ENCODE measurements at places on chromosomes 3 and 15. TPM values are rescaled to one million over a fixed set of nuclear protein-coding genes. Genes with fewer than 3 reads are reported as not detected.

GRCh38 chr15:91331581-91331980 is 231.5 kb downstream of the SV2B start:
- no peak for DNase-seq

The CCDC80 gene
- total RNA-seq, result 53.1 TPM

DNA sequence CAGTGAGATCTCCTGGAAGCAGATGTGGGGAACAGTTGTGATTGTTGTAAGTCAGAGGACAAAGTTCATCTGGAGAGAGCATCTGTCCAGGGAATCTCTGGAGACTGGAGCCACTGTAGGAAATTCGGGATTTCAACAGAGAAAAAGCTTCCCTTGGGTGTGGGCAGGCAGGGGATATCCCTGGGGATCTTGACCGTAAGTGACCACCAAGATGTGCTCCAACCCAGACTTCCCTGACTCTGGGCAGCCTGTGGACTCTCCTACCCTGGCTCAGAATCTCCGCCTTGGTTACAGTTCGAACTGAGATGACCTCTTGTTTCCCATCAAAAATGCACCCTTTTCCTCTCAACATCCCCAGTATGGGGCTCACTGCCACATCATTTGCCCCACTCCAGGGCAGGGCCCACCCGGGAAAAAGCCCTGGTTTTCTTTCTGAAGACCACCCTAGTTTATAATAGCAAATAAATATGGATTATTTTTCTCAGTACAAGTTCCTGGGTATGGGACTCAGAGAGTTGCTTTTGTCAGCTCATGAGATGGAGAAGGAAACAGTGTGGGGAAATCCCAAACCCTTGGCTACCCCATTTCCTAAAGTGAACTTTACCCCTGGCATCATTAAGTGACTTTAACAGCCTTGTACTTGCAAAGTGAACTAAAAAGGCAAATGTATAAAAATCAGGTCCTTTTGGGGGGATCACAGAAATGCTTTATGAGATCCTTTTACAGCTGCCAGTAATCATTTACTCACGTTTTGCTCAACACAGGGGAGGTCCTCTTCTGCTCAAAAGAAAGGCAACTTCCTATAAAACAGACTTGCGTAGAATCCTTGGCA is 89.9 kb downstream of the CCNL1 start:
- DNase-seq, result no peak

DNA sequence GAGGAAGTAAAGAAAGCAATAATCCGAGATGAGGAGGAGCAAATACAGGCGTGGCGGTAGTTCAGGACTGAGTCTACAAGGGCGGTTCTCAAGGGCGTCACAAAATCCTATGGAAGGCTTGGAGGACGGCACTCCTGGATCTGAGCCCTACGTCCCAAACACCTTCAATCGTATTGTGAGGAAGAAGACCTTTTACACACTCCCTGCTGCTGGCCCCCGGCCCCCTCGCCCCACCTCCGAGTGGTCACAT is 747 bp downstream of the PLD1 start:
- DNase-seq, result no peak

The SI gene
- not detected for total RNA-seq

DNA sequence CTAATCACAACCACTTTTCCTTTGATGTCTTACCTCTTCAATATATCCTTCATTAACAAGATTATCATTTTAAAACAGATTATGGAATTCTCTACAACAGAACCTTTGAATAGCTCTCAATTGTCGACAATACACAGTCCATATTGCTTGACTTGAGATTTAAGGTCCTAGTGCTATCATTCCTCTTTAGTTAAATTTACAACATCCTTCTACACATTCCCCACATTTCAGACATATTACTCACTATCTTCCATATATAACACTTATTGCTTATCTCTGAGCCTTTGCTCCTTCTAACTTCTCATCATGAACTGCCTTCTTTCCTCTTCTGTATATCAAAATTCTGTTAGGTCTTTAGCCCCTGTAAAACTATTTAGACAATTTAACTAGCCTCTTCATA is 247.0 kb downstream of the STXBP5L start:
- no peak for DNase-seq

The TKT gene
- 868 TPM for total RNA-seq

GRCh38 chr15:58583171-58583908 is 151.5 kb downstream of the LIPC start:
- no peak for DNase-seq

DNA sequence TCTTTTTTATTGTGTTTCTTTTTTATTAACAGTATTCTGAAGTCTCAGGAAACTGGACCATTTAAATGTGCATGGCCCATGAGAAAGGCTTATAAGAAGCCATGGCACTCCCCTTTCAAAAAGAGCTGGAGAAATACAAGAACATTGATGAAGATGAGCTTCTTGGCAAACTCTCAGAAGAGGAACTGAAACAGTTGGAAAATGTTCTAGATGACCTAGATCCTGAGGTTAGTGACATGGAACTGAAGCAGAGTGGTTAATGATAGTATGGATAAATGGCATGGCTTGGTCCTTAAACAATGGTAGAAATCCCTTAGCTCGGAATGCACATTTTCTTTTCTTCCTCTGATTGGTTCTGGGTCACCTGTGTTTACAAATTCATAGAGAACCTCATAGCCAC is 14.9 kb downstream of the TMOD2 start:
- DNase-seq, result no peak

GRCh38 chr15:65986416-65986815 is 117.1 kb downstream of the RAB11A start:
- no peak for DNase-seq

The SUCNR1 gene
- 9.4 TPM for total RNA-seq

The KCNMB3 gene
- total RNA-seq, result 8.1 TPM

The IGSF10 gene
- total RNA-seq, result 2.4 TPM

- no peak for DNase-seq
Measured at GRCh38 chr15:94791510-94791909, 560.1 kb downstream of the MCTP2 start.

DNA sequence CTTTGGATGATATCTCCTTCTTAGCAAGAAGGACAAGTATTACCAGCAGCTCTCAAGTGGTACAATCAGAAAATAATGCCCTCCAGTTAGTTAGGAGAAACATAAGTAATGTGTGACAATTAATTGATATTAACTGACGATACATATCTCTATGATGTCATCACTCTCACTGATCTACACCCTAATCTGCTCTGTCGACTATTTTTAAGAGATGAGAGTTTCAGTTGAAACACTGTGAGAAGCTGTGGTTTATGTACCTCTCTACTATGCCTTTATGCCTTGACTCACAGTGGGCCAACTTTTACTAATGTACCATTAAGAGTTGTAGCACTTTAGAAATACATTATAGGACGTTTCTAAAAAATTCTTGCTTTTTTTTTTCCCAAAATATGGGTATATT is 8.6 kb downstream of the CEP152 start:
- DNase-seq, result no peak

- no peak for DNase-seq
Measured at GRCh38 chr15:66936109-66936860, 129.1 kb upstream of the SMAD3 start.

DNA sequence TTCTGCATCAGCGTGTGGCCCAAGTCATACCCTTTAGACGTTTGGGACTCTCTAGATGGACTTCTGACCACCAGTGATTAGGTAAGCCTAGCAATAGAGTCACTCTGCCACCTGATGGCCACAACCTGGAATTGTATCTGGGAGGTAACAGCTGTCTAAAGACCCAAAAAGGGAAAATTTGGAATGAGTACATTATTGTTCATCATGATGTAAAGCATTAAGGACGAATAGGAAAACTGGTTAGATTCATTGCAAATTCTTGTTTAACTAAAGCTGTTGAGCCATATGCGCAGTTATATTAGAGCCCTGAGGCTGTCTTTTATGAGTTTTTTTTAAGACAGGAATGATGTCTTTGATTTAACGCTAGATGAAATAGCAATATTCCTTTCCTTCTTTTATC is 63.6 kb downstream of the FAM81A start:
- DNase-seq, result no peak

DNA sequence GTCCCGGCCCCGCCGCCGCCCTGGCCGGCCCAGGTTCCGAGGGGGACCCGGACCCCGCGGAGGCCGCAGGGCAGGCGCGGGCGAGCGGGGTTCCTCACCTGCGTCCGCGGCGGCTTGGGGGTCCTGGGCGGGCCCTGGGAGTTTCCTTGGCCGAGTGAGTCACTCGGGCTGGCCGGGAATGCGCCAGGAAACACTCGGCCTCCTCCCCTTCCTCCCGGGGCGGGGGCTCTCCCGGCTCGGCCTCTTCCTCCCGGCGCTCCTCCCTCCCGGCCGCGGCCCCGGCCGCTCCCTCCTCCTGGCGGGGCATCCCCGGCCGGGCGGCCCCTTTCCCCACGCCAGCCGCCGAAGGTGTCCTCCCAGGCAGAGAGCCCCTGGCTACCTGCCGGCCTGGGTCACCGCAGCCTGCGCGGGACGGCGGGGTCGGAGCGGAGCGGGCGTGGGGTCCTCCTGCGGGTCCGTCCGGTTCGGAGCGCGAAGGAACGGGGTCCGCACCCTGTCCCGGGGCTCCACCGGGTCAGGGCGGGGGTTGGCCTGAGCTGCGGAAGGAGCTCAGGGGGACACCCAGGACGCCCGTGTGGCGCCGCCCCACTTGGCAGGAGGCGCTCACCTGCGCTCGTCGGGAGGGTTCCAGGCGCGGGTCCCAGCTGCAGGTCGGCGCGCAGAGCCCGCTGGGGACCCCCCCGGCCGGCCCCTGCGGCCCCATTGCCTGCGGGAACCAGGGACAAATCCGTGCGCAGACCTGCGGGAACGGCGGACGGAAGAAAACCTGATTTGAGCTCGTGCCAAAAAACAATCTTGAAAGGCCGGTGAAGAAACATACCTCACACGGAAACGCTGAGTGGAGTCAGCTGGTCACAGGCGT is at the start of gene CYFIP1:
TSS of gene CYFIP1 (minus strand) at position 180 of the 862 bp plus-strand sequence. CDS start 33,083 bp downstream, outside the sequence.
- DNase-seq, result peak; percentile 86

- DNase-seq, result no peak
Measured at GRCh38 chr3:62210011-62210410, 163.3 kb downstream of the FEZF2 start.

DNA sequence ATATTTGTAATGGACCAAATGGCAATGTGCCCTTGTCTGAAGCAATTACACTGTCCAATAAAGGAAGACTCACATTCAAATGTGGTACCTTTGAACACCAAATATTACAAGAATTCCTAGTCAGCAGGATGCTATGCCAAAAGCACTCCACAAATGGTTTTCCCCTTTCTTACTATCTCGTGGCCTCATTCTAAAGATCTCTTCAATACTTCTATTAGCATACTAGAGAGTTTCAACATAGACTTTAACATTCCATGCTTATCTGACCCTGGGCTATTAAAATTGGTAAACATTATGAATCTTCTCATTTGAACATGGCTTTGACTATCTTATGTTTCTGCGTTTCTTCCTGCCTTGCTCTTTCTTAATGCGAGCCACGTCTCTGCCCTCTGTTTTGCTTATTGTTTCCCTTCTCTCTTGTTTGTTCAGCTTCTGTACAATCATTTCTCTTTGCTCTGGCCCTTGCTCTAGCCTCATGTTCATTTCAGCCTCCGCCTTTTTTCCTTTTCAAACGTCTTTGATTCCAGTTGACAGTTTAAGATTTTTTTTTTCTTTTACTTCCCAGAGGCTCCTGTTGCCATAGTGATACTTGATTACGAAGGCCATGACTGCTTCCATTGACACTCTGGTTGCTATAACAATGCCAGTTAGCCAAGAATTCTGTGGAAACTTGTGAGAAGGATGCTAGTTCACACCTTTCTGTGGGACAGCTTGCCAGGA is 49.5 kb upstream of the SLC9A9 start:
- DNase-seq, result no peak

The DIPK2A gene
- total RNA-seq, result 27.1 TPM

The TM6SF1 gene
- total RNA-seq, result 14.0 TPM

Measured in thyroid gland (tissue), 4 donors.